T-helper 1 cell (primary cell): ENCODE measurements at places on chromosomes 4 and X.
A peak's percentile ranks its signal among the peaks of the same experiment; 100 is the strongest.

DNA sequence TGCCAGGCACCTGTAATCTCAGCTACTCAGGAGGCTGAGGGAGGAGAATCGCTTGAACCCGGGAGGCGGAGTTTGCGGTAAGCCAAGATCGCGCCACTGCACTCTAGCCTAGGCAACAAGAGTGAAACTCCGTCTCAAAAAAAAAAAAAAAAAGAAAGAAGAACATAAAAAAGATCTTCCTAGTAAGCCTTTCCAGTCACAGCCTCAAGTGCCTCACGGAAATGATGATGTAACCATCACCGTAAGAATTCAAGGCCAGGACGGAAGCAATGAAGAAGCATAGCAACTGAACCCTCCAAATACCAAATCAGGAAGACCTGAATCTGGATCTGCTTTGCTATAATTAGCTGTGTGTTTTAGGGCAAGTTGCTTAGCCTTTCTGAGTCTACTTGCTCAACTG, 28.8 kb downstream of the RBM47 start:
- no peak for DNase-seq

DNA sequence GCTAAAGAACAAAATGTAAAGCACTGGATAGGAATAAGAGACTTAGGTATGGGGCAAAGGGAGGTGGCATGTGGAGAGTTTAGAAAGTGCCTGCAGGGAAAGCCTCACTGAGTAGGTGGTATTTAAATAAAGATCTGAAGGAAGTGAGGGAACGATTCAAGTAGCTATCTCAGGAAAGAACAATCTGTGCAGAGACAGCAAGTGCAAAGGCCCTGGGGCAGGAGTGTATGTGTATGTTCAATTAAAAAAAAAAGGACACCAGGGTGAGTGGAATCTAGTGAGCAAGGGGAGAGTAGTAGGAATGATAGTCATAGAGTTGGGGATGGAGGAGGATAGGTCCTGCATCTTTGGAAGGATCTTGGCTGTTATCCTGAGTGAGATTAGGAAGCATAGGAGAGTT, 779.9 kb upstream of the FTHL17 start:
- no peak for DNase-seq

- no peak for DNase-seq
These were observed 62.6 kb downstream of the SORCS2 start for GRCh38 chr4:7254736-7255487.

DNA sequence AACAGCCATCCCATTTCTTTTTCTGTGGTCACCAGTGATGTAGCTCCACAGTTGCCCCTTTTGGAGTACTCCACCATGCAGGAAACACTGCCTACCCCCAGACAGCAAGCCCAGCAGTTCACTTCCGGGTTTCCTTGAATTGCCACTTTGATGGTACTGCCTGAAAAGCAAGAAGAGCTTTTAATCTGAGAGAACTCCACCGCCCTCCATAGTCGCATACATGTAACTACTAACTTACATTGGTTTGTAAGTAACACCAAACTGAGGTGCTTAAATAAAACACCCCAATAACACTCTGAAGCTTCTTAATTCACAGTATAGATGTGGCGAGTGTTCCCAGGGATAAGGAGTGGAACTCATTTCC, 53.6 kb upstream of the HPSE start:
- peak; percentile 5 for DNase-seq

GRCh38 chr4:134027931-134028330, 173.7 kb downstream of the PABPC4L start:
- DNase-seq = no peak

DNA sequence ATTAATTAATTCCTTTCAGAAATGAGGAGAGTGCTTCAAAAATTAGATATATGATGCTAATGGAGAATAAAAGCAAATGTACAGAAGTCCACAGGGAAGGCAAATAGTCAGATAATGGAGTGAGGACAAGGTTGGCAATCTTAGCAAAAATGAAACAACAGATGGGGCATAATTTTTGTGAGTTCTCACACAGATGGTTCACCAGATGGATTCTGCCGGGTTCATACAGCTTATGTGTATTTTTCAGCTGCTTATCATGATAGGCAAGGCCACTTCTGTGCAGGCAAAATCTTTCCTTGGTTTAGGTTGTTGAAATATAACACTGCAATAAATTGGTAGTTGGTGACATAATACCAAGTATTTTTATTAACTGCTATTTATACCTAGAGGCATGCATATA, 1539.0 kb upstream of the IGFBP7 start:
- no peak for DNase-seq

DNA sequence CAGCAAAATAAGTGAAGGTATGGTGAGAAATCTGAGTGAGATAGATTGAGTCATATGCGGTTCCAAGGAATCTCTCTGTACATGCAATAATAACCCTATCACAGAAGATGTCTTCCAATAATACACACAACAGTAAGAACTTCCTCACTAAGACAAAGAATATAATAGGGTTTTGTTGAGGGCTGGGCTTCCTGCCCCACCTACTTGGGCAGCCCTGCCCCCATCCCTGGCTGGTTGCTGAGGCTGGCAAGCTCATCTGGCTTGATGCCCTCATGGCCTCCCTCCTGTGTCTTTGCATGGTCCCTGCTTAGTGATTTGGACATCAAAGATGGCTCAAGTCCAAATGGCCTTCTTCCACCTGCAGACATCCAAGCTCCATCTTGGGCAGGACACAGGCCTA, 2.7 kb downstream of the GEMIN8 start:
- DNase-seq = no peak

GRCh38 chr4:62548765-62549164, 1348.6 kb downstream of the ADGRL3 start:
- no peak for DNase-seq

- no peak for DNase-seq
These were observed 289.0 kb downstream of the STIM2 start for GRCh38 chr4:27149541-27150212.

GRCh38 chr4:103497692-103498091, 222.1 kb downstream of the TACR3 start:
- no peak for DNase-seq

- DNase-seq = no peak
These were observed 634.8 kb upstream of the MAGEB2 start for GRCh38 chrX:29580560-29580959.

DNA sequence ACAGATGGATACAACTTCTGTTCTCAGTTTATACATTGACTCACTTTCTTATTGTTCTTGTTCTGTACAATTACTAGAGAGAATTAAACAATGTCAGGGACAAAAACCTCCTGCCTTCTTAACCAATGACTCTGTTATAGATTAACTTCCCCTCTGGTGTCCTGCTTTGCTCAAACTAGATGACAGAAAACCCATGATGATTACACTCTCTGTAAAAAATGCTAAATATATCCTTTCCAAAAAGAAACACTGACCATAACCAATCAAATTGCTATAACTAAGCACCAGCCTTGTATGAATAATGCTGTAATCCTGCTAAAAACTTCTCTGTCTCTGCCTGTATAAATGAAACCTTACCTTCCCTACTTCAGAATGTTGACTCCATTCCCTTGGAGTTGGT, 29.8 kb upstream of the IL13RA2 start:
- DNase-seq = no peak

DNA sequence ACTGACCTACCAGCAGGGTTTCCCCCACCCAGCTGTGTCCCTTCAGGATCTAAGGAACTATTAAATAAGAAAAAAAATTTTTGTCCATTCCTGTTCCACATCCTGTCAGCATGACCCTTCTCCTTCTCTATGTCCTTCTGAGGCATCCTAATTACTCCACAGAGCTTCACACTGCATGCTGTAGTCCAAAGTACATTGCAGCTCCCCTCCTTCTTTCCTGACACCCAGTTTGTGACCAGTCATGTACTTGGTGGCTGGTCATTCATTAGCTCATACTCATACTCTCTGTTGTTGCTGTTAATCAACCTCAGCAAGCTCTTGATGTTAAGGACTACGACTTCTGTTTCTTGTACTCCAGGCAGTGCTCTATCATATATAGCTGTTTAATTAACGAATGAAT, 2.4 kb upstream of the EGF start:
- DNase-seq = no peak

GRCh38 chr4:184281231-184282139, 63.8 kb upstream of the ENPP6 start:
- no peak for DNase-seq

DNA sequence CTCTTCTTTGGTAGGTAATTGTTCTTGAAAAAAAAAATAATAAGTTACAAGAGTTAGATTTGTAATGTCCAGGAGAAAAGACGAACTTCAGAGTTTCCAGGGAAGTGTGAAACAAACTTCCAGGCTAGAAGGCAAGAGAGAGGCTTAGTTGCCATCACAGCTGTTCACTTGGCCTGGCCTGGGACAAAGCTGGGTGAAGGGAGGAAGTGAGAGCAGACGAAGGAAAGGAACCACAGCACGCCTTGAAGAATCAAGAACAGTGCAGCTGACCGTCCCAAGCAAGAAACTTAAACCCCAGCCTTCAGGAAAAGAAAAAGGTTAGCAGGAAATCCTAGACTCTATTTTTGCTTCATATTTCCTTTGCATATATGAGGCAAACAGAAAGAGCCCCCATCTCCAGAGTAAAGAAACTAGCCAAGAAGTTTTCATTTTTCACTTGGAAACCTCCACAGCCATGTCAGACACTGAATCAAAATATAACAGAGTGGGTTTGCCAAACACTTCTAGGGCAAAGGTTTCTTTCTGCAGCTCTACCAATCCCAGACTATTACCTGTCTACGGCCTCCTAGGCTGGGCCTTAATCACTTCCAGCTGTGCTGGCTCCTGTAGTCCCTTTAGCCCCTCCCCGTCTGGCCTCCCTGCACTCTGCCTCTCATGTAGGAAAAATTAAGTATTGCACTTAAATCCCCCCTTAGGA, 209.6 kb downstream of the SPATA18 start:
- DNase-seq = no peak

DNA sequence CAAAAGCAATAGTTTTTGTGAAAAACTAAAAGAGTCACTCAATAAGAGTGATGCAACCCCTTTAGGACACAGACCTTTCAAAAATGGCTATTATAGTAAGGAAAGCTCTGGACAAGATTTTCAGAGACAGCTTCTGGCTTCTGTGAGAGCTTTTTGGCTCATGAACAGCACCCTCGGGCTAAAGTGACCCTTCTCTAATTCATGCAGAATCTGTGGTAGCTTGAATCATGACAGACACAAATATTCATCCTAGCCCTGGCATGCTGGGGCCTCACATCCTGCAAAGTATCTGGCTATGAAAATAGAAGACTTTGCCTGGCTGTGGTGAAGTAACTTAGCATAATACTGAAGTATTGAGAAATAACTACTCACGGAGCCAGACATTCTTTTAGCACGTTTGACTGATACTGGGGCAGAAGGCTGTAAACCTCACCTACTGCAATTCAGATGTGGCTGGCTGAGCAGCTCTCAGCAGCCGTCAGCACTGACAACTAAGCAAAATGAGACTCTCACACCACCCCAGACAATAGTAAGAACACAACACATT, 327.3 kb downstream of the MAPK10 start:
- DNase-seq = no peak

DNA sequence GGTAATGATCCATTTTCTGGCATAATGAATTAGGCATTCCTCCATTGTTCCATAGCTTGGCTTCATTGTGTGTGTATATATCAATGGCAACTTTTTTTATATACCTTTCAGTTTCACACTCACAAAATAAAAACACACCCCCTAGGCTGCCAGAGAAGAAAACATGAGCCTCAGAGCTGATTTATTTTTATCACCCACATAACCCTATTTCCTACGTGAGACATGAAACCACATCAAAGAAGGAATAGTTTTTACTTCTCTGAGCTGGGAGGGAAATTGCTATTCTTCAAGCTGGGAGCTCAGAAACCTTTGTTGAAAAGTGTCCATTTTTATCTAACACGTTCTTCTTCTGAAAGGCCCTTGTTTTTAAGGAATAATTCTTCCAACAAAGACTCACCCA, 126.7 kb upstream of the RAI2 start:
- no peak for DNase-seq

DNA sequence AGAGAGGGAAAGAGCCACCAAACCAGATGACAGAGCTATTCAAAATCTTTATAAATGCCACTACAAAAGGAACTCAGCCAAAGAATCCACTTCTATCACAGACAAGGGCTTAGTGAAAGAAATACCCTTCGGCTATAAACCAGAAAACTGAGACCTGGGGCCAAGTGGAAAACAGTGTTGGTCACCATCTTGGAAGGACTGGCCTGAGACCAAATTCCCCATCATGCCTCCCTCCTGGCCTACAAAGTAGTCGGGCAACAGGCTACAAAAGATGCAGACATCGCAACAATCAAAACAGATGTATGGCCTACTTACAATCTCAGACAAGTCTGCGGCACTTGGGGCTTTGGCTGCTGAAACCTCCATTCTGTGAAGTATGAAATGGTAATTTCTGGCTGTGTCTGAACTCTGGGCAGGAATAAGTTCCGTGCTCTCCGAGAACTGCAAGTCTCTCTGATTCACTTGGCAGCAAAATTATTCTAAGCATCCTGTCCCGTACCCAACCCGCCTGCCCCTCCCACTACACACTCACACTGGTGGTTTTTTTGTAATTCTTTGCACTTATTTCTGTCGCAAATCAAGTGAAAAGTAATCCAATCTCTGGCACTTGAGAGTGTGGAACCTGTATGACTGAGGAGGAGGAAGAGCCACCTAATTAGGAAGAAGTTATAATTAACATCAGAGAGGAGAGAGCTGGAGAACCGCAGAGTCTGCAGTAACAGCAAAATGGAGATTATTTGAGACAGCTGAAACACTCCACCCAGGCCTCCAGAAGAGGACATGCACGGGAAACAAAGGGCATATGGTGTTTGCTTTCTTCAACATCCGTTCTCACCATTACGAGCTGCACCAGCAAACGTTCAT, 87.8 kb downstream of the SH3KBP1 start:
- DNase-seq = peak; percentile 29

GRCh38 chr4:43325220-43325967, 432.9 kb downstream of the GRXCR1 start:
- DNase-seq = no peak

DNA sequence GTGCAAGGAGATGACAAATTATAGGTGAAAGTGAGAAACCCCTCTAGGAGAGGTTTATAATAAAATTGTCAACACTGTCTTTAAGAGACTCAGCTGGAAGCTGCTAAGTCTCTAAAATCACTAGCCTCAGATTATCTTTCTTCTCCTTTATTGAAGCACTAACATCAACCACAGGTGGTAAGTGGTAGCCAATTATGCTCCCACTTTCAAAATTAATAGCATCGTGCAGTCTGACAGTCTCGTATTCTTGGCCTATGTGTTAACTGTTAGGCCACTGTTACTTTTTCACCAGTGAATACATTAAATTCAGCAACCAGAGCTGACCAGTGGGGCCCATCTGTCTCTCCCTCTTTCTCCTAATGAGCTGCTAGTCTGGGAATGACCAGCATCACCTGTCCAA, 674.1 kb downstream of the RAPGEF2 start:
- DNase-seq = no peak

GRCh38 chr4:3192188-3192587, 56.8 kb upstream of the MSANTD1 start:
- no peak for DNase-seq

- DNase-seq = no peak
These were observed 175.5 kb downstream of the WDFY3 start for GRCh38 chr4:84790769-84791565.

- DNase-seq = no peak
These were observed 37.9 kb downstream of the COMMD8 start for GRCh38 chr4:47425628-47426027.

- DNase-seq = no peak
These were observed 163.3 kb downstream of the PTCHD1 start for GRCh38 chrX:23497919-23498318.
